ENCODE measurements at places on chromosomes 3 and 15.

- no peak for DNase-seq
Observed at GRCh38 chr15:40930430-40931299, 1.5 kb downstream of the DLL4 start.

DNA sequence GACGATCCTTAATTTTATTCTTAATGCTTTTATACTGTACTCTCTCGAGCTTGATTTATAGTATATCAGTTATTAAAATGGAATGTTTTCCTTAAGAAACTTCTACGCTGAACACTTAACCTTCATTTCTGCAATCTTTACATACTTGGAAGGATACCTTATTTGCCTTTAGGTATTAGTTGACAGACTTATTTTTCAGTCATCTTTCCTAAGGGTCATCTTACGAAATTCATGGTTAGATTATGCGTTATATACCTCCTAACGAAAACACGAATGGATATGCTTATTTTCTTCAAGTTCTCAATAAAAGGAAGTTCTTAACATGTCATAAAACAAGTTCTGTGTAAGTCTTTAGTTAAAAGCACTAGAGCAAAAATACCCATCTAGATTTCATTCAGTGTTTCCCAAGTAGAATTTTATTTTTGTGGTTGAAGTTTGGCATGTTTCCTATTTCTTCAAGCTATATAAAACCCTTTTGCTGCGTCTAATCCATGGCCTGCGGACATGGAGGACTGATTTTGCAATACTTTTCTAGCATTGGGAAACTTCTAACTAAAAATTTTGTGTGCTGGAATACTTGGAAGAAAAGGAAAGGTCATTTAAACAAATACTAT, 231.3 kb downstream of the TP63 start:
- DNase-seq: no peak

GRCh38 chr3:108239082-108239481, 16.9 kb upstream of the IFT57 start:
- DNase-seq: no peak

DNA sequence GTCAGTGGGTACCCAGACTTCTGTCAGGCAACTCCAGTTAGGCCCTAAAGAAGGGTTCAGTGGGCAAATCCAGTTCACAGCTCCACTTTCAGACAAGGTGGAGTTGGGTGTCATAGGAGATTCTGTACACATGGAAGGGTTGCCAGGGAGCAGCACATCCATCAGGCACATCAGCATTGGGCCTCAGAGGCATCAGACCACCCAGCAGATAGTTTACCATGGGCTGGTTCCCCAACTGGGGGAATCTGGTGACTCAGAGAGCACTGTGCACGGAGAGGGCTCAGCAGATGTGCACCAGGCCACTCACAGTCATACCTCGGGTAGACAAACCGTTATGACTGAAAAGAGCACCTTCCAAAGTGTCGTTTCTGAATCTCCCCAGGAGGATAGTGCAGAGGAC, 27.2 kb downstream of the SYNM start:
- DNase-seq: no peak

DNA sequence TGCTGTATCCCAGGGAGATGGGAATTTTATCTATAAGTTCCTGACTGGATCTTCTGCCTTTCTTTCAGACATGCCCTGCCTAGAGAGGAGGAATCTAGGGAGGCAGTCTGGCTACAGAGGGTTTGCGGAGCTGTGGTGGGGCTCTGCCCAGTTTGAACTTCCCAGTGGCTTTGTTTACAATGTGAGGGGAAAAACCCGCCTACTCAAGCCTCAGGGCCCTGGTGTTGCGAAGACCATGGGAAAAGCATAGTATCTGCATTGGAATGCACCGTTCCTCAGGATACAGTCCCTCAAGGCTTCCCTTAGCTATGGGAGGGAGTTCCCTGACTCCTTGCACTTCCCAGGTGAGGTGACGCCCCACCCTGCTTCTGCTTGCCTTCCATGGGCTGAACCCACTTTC, 168.7 kb downstream of the TMEM108 start:
- DNase-seq: no peak

DNA sequence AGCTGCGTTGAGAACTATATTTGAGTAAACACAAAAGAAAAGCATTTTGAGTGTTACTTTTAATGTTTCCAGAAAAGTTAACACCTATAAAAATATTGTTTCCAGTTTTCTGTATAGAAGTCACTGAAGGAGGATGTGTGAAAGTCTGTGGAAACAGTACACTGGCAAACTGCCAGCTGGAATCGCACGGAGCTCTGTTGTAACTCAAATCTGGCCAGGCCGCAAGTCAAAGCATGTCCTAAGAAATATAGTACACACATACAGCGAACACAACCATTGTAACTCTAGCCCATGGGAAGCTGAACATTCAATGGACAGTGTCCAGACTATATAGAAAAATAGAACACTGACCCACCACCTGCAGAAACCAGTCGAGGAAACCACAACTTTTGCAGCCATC, 657.2 kb downstream of the FHIT start:
- DNase-seq: peak; percentile 6

- DNase-seq: no peak
Observed at GRCh38 chr15:96181217-96181616, 149.3 kb upstream of the NR2F2 start.

GRCh38 chr3:81998139-81998755, 236.8 kb upstream of the GBE1 start:
- no peak for DNase-seq

GRCh38 chr15:58420579-58421043, 11.2 kb upstream of the LIPC start:
- no peak for DNase-seq

DNA sequence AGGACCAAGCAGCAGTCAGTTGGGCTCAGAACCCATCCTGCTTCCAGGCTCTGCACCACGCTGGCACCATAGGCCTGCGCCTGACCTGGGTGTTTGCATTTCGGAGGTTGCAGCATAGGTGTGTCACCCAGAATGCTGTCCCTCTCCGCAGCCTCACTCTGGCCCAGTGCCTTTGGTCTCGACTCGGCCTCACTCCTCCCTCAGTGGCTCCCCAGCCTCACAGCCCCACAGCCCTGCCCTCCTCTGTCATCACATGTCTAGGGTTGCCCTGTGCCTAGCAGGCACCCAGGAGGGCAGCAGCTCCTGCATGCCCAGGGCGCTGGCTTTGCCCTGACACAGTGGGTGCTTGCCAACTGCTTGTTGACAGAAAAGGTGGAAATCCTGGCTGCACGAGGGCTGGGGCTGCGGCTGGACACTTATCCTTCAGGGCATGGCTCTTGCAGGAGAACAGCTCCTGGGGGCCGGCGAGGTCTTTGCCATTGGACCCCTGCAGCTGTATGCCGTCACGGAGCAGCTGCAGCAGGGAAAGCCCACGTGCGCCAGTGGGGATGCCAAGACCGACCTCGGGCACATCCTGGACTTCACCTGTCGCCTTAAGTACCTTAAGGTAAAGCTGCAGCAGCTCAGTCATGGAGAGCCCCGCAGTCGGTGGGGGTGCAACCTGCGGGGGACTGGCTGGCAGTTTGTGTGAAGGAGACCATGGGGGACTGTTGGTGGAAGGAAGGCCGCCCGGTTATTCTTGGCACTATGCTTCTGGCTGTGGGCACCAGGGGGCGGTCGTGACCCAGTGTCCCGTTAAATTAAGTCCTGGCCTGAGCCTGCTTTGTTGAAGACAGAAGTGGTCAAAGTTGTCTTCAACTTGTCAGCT, 16.2 kb downstream of the NISCH start:
- DNase-seq: no peak

DNA sequence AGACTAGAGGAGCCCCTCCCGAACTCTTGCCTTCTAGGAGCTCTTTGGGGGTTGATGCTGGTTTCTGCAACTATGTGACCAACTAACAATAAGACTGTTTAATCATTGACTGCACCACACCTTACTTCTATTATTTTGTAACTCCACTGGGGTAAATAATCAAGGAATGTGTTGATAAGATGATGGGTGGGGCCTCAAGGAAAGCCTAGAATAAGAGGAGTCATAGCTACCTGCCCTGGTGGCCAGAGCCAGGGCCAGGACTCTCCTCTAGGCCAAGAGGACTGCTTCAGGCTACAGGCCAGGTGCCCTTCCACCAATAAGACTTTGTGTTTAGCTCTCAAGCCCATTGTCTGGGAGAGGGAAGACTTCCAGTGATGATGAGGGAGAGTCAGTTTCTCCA, 41.2 kb upstream of the PIAS1 start:
- DNase-seq: no peak

DNA sequence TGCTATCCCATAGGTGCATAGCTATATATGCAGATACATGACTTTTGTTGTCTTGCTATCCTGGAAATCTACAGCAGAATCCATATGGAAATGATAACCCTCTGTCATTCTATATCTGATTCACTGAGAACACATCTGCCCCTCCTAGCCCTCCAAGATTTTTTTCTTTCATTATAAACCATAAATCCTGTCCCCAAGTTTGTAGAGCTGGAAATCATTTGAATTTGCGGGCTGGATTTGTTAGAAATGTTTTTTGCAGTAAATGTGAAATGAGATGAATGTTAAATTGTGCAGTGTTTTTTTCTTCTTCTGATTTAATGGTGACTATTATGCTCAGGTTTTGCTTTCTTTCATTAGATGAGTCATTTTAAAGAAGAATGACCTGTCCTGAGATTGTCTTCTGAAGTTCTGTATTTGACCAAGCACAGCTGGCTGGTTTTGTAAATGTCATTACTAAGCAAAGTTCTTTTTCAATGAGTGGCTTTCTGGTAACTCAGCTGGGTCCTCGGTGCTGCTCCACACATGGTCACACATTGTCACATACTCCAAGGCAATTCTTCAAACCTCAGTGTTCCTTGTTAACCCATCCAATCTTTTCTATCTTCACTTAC, 25.3 kb upstream of the ABHD17C start:
- no peak for DNase-seq

DNA sequence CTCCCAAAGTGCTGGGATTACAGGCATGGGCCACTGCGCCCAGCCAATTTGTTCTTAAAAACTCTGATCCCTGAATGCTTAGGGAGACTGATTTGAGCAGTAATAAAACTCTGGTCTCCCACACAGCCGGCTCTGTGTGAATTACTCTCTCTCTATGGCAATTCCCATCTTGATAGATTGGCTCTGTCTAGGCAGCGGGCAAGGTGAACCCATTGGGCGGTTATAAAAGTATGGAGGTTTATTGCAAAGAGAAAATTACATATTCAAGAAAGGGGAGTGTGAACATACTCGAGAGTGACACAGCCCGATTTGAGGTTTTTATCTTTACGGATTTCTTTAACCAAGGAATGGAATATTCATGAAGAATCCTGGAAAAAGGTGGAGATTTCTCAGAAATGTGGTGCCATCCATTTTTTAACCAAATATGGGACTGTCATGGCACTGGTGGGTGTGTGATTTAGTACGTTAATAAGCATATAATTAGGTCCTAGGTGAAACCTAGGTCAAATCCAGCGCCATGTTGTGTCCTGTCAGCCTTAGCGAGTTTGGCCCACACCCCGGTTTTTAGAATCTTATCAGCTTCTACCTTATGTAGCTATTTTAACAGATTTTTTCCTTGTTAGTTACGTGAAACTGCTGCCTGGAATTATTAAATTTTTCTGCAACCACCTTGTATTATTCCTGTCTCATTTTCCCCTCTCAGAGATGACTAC, 7.2 kb upstream of the GMPS start:
- DNase-seq: no peak

DNA sequence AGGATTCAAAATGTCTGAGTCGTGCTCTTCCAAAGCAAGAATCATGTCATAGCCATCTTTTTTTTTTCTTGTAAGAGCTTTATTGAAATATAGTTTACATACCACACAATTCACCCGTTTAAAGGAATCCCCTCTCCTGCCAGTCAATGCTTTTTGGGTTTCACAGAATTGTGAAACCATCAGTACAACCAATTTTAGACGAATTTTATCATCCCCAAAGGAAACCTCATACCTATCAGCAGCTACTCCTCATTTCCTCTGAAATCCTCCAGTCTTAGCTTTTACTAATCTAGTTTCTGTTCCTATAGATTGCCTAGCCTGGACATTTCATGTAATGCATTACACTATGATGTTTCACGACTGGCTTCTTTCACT, 39.6 kb downstream of the ADIPOQ start:
- no peak for DNase-seq

DNA sequence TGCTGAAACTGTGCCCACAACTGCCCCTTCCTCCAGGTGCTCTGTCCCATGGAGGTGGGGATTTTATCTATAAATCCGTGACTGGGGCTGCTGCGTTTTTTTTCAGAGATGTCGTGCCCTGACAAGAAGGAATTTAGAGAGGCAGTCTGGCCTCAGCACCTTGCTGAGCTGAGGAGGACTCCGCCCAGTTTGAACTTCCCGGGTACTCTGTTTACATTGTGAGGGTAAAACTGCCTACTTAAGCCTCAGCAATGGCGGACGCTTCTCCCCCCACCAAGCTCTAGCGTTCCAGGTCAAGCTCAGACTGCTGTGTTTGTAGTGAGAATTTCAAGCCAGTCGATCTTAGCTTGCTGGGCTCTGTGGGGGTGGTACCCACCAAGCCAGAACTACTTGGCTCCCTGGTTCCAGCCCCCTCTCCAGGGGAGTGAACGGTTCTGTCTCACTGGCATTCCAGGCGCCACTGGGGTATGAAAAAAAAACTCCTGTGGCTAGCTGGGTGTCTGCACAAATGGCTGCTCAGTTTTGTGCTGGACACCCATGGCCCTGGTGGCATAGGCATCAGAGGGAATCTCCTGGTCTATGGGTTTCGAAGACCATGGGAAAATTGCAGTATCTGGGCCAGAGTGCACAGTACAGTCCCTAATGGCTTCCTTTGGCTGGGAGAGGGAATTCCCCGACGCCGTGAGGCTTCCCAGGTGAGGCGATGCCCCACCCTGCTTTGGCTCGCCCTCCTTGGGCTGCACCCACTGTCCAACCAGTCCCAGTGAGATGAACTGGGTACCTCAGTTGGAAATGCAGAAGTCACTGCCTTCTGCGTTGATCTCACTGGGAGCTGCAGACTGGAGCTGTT, 68.5 kb upstream of the SGO1 start:
- DNase-seq: no peak

GRCh38 chr15:69988541-69989225, 109.0 kb downstream of the TLE3 start:
- no peak for DNase-seq

- DNase-seq: no peak
Observed at GRCh38 chr3:188097791-188098190, 56.2 kb upstream of the LPP start.

DNA sequence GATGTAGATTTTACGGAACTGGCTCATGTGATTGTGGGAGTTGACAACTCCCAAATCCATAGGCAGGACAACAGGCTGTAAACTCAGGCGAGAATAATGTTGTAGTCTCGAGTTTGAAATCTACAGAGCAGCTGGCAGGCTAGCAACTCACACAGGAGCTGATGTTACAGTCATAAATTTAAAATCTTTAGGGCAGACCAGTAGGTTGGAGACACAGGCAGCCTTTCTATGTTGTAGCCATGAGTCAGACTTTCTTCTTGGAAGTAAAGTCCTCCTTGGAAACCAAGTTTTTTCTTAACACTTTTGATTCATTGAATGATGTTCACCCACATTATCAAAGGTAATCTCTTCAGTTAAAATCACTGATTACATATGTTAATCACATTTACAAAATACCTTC, 89.1 kb upstream of the ALCAM start:
- no peak for DNase-seq

DNA sequence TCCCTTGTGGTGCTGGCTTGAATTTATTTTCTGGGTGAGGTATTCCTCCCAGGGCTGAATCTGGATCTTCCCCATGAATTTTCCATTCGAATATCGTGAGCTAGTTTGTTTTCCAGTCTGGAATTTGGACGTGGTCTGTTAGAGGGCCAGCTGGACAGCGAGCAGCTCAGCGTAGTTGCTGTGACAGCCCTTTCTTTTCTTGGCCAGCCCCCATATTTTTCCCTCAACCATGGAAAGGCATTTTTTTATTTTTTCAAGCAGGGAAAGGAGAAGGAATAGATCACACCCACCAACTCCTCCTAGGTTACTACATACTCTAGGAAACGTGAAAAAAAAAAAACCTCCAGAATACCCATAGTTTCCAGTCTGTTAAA, 152.0 kb downstream of the KLHL25 start:
- no peak for DNase-seq

Measured in NCI-H510A (cell line).